ENCODE measurements at places on chromosomes 1 and 21. TPM values are rescaled to one million over a fixed set of nuclear protein-coding genes. Genes with fewer than 3 reads are reported as not detected.

Gene SPRR4
- total RNA-seq = not detected

Gene SMIM1
- 6.9 TPM for total RNA-seq

Gene S100A7A
- total RNA-seq = not detected

Gene RBM11
- 0.90 TPM for total RNA-seq

Gene SHISAL2A
- 0.61 TPM for total RNA-seq

Gene HFM1
- total RNA-seq = 0.85 TPM

Gene IFFO2
- 5.1 TPM for total RNA-seq

Gene GBP7
- total RNA-seq = 0.05 TPM

Gene DNAJC28
- 1.2 TPM for total RNA-seq

Gene SLC6A9
- total RNA-seq = 0.57 TPM

Gene NR5A2
- total RNA-seq = 0.76 TPM

Gene KCNA2
- total RNA-seq = 2.5 TPM

Gene LENEP
- 0.09 TPM for total RNA-seq

Gene RBBP4
- 204 TPM for total RNA-seq

Gene C8A
- total RNA-seq = under 0.01 TPM

Gene SPRR1B
- 1.2 TPM for total RNA-seq

Gene TM2D1
- total RNA-seq = 46.0 TPM

Gene PTPRF
- total RNA-seq = 26.0 TPM

Gene DDX20
- total RNA-seq = 17.8 TPM

Gene LIN28A
- under 0.01 TPM for total RNA-seq

Gene CA6
- total RNA-seq = 1.5 TPM

Gene TNNI3K
- 0.61 TPM for total RNA-seq

Gene OR6N1
- total RNA-seq = not detected

Gene CD1B
- 456 TPM for total RNA-seq

Gene HAO2
- 5.8 TPM for total RNA-seq

Gene IQCC
- 3.0 TPM for total RNA-seq

Gene S100A14
- 137 TPM for total RNA-seq

Gene SELP
- 1.0 TPM for total RNA-seq

Gene CASZ1
- total RNA-seq = 1.8 TPM

Gene TEKT2
- total RNA-seq = 1.8 TPM

Gene DFFB
- total RNA-seq = 4.5 TPM

Gene ZBTB17
- total RNA-seq = 30.7 TPM

Gene UFC1
- 93.5 TPM for total RNA-seq

Gene LAX1
- total RNA-seq = 12.5 TPM

Gene FAM167B
- total RNA-seq = 1.2 TPM

Gene CSMD2
- total RNA-seq = 0.14 TPM

Gene IL12RB2
- 4.6 TPM for total RNA-seq

Gene ANKRD45
- total RNA-seq = 0.33 TPM
